ENCODE measurements at places on chromosomes 7 and 10.

- no peak for DNase-seq
Measured at GRCh38 chr10:131851346-131851745, 49.5 kb upstream of the PPP2R2D start.

- no peak for DNase-seq
Measured at GRCh38 chr7:9645756-9646155, 1212.3 kb downstream of the NXPH1 start.

DNA sequence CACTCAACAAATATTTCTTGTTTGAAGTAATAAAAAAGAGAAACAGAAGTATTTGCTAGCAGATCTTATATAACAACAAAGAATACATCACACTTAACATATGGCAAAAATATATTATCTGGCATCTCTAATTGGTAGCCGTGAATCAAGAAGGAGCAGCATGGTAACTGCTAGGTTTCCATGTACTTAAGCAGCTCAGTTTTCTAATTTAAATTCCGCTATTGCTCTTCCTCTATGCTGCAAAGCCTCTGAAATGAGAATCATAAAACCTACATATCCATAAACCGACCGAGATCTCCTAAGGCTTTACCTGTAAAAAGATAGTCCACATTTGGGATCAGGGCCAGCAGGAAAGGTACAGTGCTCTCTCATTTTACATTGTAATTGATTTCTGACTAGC lies 76.6 kb upstream of the PTPRZ1 start:
- no peak for DNase-seq

DNA sequence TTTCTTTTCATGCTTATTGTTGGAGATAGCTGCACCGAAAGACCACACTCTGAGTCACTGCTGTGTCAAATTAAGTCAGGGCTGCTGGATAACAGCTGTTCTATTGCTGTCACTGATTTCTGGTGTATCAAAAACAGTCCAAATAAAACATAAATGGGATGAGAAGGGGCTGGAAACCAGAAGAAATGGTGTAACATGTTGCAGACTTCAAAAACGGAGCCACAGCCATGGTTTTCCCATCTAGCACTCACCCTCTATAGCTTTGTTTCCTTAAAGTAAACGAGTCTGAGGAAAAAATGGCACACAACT lies 103.3 kb upstream of the DIP2C start:
- peak; percentile 59 for DNase-seq

- DNase-seq: no peak
Measured at GRCh38 chr10:70856454-70856853, 31.9 kb downstream of the PCBD1 start.

DNA sequence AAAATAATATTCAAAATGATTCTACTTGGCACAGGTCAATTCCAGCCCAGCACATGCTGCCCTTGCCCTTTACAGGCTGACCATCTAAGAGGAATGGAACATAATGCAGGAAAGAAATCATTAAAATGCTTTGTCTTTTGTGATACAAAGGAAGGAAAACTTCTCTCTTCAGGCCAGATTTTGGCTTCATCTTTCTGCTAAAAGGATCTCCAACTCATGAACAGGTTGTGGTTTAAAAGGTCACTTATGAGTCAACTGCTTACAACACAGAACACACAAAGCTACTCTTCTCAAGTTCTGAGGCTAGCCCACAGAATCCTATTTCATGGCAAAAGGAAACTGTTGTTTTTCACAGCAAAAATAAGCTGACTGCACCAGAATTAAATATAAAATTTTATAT lies 197.1 kb downstream of the DOCK4 start:
- no peak for DNase-seq

DNA sequence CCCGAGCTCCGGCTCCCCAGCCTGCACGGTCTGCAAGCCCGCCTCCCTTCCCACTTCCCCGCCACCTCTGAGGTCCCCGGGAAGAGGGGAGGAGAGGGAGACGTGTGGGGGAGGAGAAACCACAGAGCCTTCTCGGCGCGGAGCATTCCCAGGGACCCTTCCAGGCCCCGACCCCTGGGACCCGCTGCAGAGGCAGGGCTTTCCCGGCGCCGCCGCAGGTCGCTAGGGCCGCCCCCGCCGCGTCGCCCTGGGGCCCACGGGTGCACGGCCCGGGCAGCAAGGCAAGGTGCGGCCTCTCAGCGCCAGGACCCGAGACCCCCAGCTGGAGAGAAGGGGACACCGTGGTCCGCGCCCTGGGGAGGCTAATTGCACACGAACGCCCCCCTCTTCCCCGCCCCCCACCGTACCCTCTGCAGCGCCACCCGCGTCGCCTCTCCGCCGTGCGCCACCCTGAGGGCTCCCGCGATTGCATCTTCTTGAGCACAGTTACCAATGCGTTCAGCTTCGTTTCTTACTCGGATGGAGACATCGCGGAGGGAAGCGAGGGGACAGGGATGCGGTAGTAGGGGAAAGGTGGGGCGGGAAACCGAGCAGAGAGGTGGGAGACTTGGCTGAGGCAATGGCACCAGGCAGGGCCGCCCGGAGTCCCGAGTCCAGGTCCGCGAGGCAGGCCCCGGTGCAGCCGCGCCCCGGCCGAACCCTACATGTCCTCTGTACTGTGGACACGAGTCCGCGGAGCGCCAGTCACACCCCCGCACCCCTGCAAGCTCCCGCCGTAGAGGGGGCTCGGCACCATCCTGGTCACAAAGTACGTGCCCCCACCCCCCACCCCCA lies 28.9 kb downstream of the SKIDA1 start:
- DNase-seq: peak; percentile 57

- no peak for DNase-seq
Measured at GRCh38 chr7:39827571-39827970, 122.5 kb upstream of the CDK13 start.

DNA sequence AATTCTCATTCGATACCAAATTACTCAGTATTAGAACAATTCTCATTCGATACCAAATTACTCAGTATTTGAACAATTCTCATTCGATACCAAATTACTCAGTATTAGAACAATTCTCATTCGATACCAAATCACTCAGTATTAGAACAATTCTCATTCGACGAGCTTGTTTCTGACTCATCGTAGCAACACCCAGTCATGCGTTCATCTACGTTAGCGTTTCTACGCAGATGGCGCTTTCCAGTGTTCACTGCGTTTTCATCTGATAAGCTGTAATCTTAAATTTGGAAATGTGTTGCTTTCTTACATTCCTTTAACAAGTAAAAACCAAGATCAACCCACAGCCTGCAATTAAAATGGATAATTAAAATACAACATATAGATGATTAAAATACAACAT lies 276.3 kb downstream of the ZMYND11 start:
- DNase-seq: no peak

GRCh38 chr10:88152728-88153133 lies 289.3 kb downstream of the PTEN start:
- peak; percentile 55 for DNase-seq

- DNase-seq: no peak
Measured at GRCh38 chr10:101233863-101234262, 4.6 kb upstream of the LBX1 start.

DNA sequence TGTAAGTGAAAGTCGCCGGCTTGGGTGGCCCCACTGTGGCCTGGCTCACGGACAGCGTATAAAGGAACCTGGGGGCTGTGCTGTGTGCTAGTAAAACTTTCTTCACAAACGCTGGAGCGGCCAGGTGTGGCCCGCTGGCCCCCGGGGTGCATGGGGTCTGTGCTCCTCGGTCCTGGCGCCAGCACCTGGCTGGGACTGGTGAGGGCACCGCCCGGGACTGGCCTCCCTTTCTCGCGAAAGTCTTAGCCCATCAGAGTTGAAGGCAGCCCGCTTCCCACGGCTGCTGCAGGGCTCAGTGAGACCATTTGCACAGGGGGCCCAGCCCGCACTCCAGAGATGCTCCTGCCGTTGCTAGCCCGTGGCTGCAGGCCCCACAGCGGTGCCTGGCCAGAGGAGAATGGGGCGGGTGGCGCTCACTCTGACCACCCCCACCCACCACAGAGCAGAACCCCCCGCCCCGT lies 5.8 kb downstream of the PWWP2B start:
- DNase-seq: no peak

DNA sequence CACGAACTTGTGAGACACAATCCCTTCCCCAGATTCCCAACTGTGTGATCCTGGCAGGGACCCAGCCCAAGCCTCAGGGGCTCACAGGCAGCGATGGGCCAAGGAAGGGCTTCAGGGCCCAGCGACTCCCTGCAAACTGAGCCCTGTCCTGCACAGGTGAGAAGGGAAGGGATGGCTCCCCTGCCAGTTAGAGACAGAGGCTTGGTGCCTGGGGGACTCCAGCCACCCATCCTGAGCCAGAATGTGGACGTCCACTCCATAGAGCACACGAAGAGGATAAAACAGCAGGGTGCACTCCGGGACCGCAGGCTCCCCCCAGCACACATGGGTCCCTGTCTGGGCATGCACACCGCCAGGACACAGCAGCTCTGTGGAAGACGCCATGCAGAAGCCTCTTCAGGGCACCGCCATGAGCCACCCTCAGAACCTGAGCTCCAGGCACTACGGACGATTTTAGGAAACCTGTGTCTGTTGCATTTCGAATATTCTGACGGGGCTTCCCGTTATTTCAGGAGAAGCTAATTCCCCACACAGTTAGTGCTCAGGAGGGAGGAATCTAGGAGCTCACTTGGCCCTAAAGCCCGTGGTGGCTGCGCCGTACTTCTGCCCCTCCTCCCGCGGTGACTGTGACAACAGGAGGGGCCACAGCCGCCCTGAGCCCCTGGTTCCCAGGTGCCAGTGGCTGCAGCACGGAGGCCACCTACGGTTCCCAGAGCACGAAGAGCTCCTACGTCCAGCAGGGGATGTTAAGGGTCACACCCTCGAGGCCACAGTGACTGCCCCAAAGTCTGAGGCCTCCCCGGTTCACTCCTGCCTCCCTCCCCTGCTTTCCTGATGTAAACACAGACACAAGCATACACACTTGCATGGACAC lies 326.0 kb downstream of the PTPRN2 start:
- no peak for DNase-seq

DNA sequence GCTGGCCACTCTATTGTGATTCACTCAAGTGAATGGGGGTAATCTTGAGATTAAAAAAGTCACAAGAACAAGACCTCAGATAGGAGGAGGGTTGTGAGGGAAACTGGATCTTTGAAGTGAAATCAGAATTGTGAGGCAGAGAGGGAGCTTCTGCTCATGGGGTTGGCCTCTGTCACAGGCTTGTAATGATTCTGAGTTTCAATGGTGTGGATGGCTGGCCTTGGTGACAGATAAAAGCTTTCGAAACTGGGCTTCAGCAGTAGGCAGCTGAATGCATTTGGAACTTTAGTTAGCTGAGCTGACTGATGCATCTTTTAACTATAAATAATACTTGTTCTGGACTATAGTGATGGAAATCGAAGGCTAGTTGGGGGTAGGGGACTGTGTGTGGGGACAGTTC lies 12.2 kb downstream of the TAS2R60 start:
- DNase-seq: no peak

GRCh38 chr10:110163192-110163773 lies 44.1 kb upstream of the MXI1 start:
- DNase-seq: no peak

GRCh38 chr7:92750946-92751345 lies 85.4 kb downstream of the CDK6 start:
- DNase-seq: no peak

- DNase-seq: no peak
Measured at GRCh38 chr7:147492606-147493005, 1098.0 kb upstream of the C7orf33 start.

GRCh38 chr7:157412021-157412443 lies 75.2 kb downstream of the DNAJB6 start:
- peak; percentile 86 for DNase-seq

- no peak for DNase-seq
Measured at GRCh38 chr10:88794731-88795130, 7.8 kb upstream of the LIPM start.

GRCh38 chr10:16887565-16887964 lies 70.3 kb upstream of the RSU1 start:
- DNase-seq: no peak

DNA sequence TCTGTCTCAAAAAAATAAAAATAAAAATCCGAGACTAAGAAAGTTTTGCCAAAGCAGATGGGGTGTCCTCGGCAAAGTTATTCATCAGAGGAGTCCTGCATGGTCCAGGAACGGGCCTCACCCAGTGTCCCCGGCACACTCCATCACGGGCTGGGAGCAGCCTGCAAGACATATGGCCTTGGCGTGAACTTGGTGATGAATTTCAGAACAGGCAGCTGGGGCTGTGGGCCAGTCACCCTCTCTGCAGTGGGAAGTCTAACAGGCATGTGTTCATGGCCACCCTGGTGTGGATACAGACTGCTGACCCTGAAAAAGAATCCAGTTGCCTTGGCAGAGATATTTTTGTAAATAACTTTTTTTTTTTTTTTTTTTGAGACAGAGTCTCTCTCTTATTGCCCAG lies 34.7 kb downstream of the NPTX2 start:
- DNase-seq: no peak

DNA sequence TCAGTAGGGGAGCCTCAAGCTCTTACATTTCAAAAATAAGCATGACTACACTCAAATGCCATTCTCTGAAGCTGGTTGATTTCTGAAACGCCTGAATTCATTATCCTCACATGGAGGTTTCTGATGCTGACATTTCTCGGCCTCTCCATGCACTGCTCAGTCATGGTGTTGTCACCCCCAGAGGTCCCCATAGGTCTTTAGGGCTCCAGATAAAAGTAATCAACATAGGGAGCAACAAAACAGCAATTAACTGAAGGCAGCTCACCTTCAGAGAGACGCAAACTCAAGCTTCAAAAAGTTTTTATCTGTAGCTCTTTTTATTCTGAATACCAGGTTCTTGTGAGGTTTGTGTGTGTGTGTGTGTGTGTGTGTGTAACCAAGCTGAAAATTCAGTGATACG lies 223.2 kb upstream of the LRRN3 start:
- DNase-seq: no peak

DNA sequence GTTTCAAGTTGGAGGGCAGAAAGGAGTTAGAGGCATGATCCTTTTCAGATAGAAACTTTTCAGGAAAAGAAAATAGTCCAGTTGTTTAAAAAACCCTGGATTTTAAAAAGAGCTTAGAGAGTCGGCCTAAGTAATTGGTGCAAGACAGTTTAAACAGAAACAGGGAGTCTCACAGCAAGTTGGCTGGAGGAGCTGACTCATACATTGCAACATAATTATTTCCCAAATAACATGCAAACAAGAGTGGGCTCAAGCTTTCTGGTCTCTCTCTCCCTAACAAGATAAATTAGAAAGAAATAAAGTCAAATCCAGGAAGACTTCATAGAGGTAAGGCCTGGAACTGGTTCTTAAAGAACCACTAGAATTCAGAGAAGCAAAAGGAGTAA lies 100.3 kb upstream of the AGBL3 start:
- DNase-seq: peak; percentile 36

DNA sequence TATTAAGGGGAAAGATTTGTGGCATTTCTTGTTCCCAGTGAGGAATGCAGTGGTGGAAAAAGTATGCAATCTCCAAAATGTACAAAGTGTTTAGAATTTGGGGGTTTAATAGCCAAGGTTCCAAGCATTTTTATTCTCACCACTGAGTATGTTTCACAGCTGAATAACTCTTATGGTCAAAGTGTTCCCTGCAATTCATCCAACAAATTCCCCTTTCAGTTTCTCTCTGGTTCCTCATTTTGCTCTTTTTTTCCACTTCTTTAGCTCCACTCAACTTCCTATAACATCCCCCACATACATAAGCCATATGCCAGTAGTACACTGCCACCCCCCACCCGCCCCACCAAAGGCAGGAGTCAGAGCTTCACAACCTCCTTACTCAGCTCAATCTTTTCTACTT lies 4.6 kb downstream of the HECW1 start:
- no peak for DNase-seq
